ENCODE measurements at places on chromosomes 6 and 20. TPM values are rescaled to one million over a fixed set of nuclear protein-coding genes. Genes with fewer than 3 reads are reported as not detected.

The HUS1B gene
- total RNA-seq = 1.2 TPM

The RIMS1 gene
- total RNA-seq = 2.0 TPM

The MUCL3 gene
- 4.0 TPM for total RNA-seq

The TRIM15 gene
- total RNA-seq = not detected

The TGM6 gene
- total RNA-seq = not detected

The ASIP gene
- total RNA-seq = not detected

The OOEP gene
- 0.38 TPM for total RNA-seq

The TP53TG5 gene
- total RNA-seq = not detected

The SDCBP2 gene
- total RNA-seq = 21.5 TPM

The TGM3 gene
- not detected for total RNA-seq

The SFTA2 gene
- total RNA-seq = 384 TPM

The METTL24 gene
- 3.3 TPM for total RNA-seq

The PHACTR3 gene
- total RNA-seq = 4.1 TPM

The BTNL2 gene
- total RNA-seq = not detected

The CALHM6 gene
- 2.1 TPM for total RNA-seq

The CTAGE9 gene
- total RNA-seq = not detected

The STMND1 gene
- 2.5 TPM for total RNA-seq

The CDH26 gene
- total RNA-seq = 7.3 TPM

The MOXD1 gene
- 49.5 TPM for total RNA-seq

The NHLRC1 gene
- total RNA-seq = 2.6 TPM

The KCNB1 gene
- 0.34 TPM for total RNA-seq

The EBF4 gene
- total RNA-seq = 10.0 TPM

The TRAPPC3L gene
- 0.13 TPM for total RNA-seq

The TXLNB gene
- total RNA-seq = 0.73 TPM

The CEBPB gene
- total RNA-seq = 266 TPM

The CST7 gene
- total RNA-seq = 2.4 TPM

The PLCB4 gene
- total RNA-seq = 8.1 TPM

The NKAIN4 gene
- total RNA-seq = 1.1 TPM

The TSBP1 gene
- not detected for total RNA-seq

The POLR1H gene
- 24.7 TPM for total RNA-seq

The DNAH8 gene
- total RNA-seq = 0.03 TPM

The COL11A2 gene
- total RNA-seq = 0.45 TPM

The SLC17A1 gene
- total RNA-seq = not detected

The SLC22A1 gene
- total RNA-seq = 0.41 TPM

The HAO1 gene
- total RNA-seq = not detected

The RSPO3 gene
- total RNA-seq = 12.9 TPM

The HACE1 gene
- total RNA-seq = 10.1 TPM

The TMEM170B gene
- total RNA-seq = 10.1 TPM

The WFDC2 gene
- 258 TPM for total RNA-seq

The ERVFRD-1 gene
- total RNA-seq = not detected

The SMOC2 gene
- total RNA-seq = 7.1 TPM

The GRIK2 gene
- 0.24 TPM for total RNA-seq

The CRISP2 gene
- not detected for total RNA-seq

The AVP gene
- not detected for total RNA-seq

The PPP1R3G gene
- 0.17 TPM for total RNA-seq

The TBXT gene
- not detected for total RNA-seq

The L3MBTL1 gene
- 8.7 TPM for total RNA-seq

The SLC24A3 gene
- 6.0 TPM for total RNA-seq

Measured in left lung (tissue), 14 donors.